ENCODE measurements at places on chromosomes 7 and 10. TPM values are rescaled to one million over a fixed set of nuclear protein-coding genes. Genes with fewer than 3 reads are reported as not detected.

WDR86 gene
- total RNA-seq: 0.33 TPM

DNAJC12 gene
- total RNA-seq: 2.6 TPM

NPC1L1 gene
- not detected for total RNA-seq

TRPV5 gene
- total RNA-seq: not detected

OLAH gene
- not detected for total RNA-seq

DNA sequence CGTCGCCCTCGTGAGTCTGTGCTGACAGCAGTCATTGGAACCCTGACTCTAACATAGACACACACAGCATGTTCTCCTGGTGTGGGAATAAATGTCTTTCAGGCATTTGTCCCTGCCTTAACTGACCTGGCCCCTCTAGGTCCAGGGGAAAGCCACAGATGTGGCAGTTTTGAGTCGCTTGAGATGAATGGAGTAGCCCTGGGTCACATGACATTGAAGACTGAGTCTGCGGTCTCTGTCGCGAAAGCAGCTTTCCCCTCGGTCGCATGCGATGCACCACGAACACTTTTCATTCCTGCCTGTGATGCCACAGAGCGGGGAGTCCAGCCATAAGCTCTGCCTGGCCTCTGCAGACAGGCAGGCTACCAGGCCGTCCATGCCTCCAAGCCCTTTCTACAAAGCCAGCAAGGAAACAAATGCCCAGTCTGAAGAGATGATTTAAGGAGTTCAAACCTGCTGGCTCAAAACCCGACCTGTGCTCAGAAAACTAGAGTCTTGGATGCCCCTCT lies 172.3 kb downstream of the WDR37 start:
- peak; percentile 36 for DNase-seq

GRCh38 chr10:57830877-57831560 lies 436.7 kb downstream of the IPMK start:
- DNase-seq: no peak

- no peak for DNase-seq
Measured at GRCh38 chr10:36341471-36341870, 699.4 kb upstream of the FZD8 start.

DNA sequence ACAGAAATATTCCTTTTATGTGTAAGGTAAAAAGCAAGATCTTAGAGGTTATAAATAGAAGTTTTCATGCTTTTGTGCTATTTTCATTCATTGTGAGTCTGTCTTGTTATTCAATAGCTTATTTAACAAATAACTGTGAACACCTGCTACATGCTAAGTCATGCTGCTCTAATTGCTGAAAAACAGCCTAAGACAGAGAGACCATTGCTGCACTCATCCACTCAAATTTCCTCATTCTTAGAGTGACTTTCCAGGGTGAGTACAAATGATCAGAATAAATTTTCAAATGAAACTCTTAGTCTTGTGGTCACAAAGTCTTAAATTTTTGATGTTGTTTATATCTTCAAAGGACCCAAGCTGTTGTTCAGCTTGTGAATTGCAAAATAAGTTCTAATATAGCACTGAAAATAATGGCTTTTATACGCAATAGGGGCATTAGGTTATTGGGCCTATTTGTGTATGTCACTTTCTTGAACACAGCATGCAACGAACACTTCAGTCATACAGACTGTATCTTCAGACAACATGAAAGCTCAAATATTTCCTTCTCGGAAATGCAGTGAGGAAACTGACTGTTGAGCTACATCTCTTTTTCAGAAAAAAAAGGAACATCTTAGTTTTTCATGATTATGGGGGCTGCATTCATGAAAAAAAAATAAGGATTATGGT lies 247.9 kb upstream of the PCDH15 start:
- DNase-seq: no peak

- no peak for DNase-seq
Measured at GRCh38 chr7:155844526-155844925, 32.3 kb upstream of the SHH start.

DNA sequence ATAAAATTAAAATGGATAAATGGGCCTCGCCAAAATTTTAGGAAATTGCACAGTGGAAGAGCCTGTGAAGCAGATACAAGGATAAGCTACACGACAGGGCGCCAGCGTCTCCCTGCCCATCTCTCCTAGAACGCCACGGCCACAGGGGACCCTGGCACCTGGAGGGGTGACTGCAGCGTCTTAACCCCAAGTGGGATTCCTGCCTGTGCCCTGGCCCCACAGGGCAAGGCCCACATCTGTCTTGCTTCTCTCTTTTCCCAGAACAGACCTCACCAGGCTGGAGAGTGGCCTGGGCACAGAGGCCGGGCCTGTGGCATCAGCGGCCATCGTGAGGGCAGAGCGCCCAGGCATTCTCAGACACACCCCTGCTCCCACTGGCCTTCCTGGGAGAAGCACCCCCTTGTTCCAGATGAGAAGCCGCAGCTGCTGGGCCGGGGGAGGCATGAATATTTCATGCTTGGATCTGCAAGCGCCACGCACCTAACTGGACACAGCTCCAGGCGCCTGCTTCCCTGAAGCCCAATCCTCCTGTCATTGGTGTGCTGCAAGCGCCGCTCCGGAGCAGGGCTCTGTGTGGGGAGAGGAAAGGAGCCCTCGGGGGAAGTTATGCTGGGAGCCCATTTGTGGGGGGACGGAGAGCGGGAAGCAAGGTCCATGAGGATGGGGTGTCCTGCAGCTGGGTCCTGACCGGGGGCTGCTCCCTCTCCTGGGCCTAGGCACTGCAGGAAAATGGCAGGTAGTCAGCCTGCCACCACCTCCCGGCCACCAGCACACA lies 153.5 kb downstream of the ELFN1 start:
- DNase-seq: no peak

Measured in right atrium auricular region (tissue), 2 donors.